Fibroblast of skin of back (primary cell): ENCODE measurements at places on chromosomes 6 and 20.
A peak's percentile ranks its signal among the peaks of the same experiment; 100 is the strongest.

GRCh38 chr20:43915211-43916072, 790 bp downstream of the TOX2 start:
- DNase-seq = peak; percentile 16

DNA sequence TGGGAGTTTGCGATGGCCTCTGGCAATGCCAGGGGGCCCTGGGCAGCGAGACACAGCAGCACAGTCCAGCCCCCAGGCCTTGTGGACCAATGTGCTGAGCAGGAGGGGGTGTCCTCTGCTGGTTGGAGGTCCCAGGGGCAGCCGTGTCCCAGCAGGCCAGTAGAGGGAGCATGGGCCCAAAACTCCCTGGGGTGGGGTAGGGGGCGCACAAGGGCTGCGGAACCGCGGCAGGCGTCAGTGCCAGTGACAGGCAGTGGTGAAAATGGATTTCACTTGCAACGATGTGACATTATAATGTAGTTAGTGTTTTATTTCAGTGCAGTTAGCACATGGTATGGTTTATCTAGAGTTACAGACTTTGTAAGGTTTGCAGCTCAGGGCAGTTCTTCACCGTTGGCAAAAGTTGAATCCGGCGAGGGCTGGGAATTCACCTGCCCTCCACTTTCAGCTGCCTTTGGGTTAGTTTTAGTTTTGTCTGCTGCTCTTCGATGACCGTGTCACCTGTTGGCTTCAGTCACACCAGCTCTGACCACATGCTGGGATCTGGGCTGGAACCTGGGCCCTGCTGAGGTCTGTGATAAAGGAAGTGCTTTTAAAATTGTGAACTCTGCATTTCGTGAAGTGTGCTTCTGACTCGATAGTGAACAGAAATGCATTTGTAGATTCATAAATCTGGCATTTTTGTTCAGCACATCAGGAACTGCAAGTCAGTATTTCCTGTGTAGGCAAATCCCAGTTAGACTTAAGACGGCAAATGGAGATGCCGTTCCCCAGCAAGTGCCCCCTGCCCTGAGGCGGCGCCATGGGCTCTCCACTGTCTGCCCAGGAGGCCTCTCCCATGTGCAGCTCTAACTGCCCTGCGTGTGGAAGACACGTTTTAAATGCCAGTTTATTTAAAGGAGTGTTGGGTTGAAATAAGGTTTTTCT, 46.8 kb downstream of the PYGB start:
- DNase-seq = peak; percentile 60

DNA sequence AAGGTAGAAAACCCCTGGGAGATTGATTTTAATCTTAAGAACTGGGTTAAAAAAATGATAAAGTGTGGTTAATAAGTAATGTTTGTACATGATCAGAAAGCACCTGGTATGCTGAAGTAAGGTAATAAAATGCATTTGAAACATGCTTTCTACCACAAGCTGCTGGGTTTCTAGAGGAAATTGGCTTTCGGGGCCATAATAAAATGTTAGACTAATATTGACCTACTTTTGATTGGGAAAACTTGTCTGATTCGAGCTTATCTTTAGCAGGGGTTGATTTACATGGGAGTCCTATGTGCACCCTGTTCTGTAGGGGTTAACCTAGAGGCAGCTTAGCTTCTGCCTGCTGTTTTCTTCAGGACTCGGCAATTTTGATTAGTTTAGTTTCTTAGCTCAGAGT, 50.5 kb downstream of the CRYBG1 start:
- DNase-seq = no peak

- DNase-seq = peak; percentile 26
Observed at GRCh38 chr20:60238992-60239660, 280.9 kb downstream of the CDH26 start.

DNA sequence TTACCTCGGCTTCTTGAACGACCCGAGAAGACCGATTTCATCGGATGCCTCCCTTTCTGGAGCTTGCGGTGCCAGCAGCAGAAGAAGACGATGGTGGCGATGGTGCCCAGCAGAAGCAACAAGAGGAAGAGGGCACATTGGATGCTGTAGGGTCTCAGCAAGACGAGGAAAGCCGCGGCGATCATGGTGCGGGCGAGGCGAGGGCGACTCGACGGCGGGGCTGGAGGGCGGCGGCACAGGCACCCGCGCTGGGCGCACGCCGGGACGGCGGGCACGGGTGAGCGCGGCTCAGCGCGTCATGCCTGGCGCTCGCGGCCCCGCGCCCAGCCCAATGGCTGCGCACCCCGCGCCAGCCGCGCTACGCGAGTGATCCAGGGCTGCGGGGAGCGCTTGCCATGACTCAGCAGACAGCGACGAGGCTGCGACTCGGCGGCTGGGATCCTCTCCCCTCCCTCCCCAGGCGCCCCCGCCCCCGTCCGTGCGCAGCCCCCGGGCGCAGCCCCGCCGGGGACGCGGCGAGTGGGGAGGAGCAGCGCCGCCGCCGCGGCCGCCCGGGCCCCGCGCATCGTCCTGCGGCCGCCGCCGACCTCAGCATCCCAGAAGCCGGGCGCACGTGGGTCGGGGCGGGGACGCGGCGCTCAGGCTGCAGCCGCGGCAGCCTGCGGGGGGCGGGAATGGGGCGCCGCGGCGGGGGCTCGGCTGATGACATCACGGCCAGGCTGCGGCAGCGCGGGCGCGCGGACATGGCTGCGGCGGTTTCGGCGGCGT, at the start of gene BEND6:
BEND6 (plus strand) TSS at position 705 of the 768 bp plus-strand sequence. CDS start 26,704 bp downstream, outside the sequence.
- DNase-seq = peak; percentile 87

GRCh38 chr6:148417045-148417444, 74.4 kb downstream of the SASH1 start:
- DNase-seq = no peak

DNA sequence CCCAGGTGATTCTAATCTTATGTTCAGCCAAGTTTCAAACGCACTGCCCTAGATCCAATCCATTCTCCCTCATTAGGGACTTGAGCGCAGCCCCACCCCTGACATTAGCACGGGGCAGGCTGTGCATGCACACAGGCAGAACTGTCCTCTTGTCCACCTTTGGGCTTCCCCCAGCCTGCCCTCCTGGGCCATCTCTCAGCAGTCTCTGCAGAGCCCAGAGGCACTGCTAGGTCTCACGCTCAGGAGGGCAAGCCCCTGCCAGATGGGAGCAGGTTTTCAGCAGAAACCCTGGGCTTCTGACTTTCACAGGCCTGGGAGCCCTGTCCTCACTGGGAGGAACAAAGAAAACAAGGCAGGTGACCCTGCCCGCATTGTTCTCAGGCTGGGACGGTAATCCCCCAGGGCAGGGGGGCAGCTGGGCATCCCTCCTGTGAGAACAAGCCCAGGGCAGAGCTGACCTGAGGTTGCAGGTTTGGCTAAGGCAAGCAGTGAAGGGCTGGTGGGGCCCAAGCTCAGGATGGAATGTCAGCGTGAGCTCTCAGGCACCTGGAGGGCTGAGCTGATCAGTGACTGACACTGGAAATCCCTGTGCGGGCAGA, 24.5 kb downstream of the KCNK5 start:
- DNase-seq = no peak

- no peak for DNase-seq
Observed at GRCh38 chr6:158047127-158047518, 65.5 kb downstream of the SYNJ2 start.

- no peak for DNase-seq
Observed at GRCh38 chr20:5900908-5901307, 49.4 kb downstream of the TRMT6 start.

GRCh38 chr6:3707024-3707423, 44.5 kb downstream of the PXDC1 start:
- DNase-seq = peak; percentile 15

GRCh38 chr20:54133434-54134427, 40.1 kb downstream of the CYP24A1 start:
- DNase-seq = peak; percentile 50

DNA sequence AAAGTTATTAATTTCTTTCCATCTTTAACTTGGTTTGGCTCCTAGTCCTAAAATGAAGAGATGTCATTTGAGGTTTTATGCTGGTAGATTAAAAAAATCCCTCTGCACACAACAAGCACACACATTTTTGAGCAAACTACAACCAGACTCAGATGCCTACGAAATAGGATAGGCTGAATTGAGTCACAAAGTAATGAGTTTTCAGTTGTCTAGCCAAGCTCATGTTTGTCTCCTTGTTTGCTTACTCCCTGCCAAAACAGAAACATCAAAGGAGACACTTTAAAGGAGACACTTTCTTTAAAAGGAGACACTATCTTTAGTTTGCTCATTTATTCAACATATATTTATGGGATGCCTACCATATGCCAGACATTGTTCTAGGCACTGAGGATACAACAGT, 56.2 kb downstream of the TPBG start:
- no peak for DNase-seq

GRCh38 chr20:53221731-53222130, 249.6 kb downstream of the TSHZ2 start:
- no peak for DNase-seq

DNA sequence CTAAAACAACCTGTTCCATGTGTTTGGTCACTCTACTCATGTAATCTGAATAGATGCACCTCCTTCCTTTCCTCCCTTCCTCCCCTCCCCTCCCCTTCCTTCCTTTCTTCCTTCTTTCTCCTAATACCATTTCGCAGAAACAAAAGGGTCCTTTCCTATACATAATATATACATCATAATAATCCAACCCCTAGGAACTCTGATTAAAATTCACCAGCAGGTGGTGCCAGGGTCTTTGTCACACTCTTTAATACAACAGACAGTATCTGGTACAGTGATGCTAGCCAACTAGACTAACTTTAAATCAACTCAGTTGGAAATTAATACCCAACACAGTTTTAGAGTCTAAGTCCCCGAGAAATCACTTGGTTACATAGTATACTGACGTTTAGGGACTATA, 181.2 kb upstream of the SHLD1 start:
- DNase-seq = peak; percentile 37

- DNase-seq = peak; percentile 42
Observed at GRCh38 chr20:32189691-32190615, 17.6 kb downstream of the PLAGL2 start.

DNA sequence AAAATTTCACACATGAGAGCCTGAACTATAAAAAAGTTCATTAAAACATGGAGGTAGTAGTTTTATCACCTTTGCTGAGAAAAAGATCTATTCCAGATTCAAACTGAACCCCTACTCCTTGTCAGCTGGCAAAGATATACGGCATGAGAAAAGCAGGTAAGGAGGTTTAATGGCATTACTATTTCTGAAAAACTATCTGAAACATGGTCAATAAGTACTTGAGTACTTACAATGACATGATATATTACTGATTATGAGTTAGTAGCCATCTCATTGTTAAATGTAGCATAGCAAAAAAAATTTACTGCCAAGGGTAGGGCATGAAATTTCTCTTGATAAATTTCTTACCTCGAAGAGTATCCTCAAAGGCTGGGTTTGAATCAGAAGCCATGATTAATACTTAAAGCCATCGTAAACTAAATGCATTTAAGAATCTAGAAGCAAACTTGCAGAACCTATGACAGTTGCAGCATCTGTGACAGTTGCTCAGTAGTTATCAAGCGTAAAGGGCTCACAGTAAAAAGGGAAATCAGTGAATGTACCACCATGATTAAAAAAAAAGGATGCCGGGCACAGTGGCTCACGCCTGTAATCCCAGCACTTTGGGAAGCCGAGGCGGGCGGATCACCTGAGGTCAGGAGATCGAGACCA, 8.7 kb downstream of the SLC17A5 start:
- DNase-seq = no peak

DNA sequence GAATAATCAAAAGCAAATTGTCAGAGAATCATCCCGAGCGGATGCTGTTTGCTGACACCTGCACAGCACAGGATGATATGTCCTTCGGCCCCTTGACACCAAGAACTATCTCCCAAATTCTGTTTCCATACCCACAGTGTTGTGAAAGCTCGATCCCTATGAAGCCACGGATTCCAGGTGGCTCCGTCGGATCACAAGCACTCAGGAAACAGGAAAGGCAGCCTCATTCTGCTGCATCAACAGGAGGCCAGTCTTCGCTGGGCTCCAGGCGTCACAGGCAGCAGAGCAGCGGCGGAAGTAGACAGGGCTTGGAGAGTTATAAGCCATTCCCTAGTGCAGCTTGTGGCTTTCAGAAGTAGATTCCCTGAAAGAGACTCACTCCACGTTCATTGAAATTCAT, 342.3 kb downstream of the C6orf118 start:
- no peak for DNase-seq

DNA sequence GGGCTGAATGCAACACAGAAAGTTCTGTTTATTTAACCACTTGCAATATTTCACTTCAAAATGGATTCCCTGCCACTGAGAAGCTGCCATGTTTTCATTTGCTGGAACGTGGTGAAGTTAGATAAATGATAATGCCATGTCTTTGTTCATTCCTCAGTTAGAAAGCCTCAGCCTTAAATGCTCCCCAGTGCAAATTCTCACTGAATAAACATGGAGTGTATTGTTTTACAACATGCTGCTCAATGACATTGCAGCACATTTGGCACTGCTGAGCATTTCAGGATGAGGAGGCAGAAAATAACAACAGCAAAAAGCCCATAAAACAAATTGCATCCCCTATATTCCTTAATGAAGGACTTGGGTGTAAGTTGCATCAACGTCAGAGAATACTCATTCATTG, 913.8 kb upstream of the FLRT3 start:
- no peak for DNase-seq

GRCh38 chr20:36367907-36368799, 62.0 kb downstream of the DLGAP4 start:
- no peak for DNase-seq

- DNase-seq = no peak
Observed at GRCh38 chr6:79941489-79942151, 5.7 kb downstream of the ELOVL4 start.

DNA sequence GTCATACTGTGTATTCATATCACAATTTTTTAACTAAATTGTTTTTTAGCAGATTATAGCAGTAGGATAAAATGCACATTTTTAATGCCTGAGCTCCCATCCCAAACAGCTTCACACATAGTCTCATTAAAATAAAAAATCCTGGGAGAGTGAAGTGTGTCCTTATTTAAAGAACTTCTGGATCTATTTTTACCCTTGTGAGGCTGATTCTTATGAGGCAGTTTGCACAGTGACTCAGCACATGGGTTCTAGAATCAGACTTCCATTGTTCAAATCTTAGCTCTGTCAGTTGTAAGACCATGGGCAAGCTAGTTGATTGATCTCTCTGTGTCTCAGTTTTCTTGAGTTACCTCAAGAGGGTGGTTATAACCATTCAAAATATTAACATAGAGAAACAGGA, 72.3 kb downstream of the MACROD2 start:
- no peak for DNase-seq
